ENCODE measurements at places on chromosomes 12 and 14. TPM values are rescaled to one million over a fixed set of nuclear protein-coding genes. Genes with fewer than 3 reads are reported as not detected.

GRCh38 chr12:52442600-52443061 is 8.5 kb upstream of the KRT75 start:
- DNase-seq = peak; percentile 98

DNA sequence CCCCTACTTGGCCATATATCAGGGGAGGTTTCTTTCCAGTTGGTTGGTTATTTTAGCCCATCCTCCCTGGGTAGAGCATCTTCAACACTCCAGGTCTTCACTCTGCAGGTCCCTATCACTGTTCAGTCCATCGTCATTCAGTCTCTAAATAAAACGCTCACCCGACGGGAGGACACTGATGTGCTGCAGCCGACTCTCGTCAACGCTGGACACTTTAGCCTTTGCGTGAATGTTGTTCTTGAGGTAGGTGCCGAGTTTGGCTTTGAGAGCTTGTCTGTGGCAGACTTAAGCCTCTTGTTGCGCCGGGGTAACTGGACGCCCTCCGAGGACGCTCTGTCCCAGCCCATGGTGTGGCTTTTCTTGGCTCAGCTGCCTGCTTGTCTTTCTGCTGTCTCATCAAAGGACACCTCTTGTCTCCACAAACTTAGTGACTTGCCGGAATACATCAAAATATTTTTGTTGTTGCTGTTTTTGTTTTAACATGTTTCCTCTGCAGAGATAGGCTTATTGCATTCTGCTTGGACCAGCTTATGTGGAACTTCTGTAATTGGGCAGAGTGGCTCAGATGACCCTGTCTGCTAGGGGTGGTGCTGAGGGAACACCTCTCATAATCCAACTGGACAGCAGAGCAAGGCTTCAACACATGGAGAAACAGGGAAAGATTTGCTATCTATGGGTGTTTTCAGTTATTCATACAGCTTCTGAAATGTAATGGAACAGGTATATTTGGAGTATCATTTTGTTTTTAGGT is 26.5 kb downstream of the TCTN1 start:
- DNase-seq = no peak

DNA sequence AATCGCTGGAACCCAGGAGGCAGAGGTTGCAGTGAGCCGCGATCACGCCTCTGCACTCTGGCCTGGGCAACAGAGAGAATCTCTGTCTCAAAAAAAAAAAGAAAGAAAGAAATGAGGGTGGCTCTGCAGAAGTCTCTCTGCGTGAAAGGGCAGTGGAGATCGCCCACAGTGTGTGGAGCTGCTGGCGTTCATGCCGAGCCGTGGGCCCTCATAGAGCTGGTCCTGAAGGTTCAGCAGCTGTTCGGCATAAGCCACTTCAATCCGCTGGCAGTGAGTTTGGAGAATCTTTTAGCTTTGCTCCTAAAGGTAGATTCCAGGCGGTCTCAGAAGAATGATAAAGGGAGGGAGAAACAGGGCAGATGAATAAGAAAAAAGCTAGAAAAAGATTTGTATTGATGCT is 36.7 kb upstream of the ATP2A2 start:
- no peak for DNase-seq

- no peak for DNase-seq
Observed at GRCh38 chr14:80313806-80314205, 102.5 kb upstream of the DIO2 start.

DNA sequence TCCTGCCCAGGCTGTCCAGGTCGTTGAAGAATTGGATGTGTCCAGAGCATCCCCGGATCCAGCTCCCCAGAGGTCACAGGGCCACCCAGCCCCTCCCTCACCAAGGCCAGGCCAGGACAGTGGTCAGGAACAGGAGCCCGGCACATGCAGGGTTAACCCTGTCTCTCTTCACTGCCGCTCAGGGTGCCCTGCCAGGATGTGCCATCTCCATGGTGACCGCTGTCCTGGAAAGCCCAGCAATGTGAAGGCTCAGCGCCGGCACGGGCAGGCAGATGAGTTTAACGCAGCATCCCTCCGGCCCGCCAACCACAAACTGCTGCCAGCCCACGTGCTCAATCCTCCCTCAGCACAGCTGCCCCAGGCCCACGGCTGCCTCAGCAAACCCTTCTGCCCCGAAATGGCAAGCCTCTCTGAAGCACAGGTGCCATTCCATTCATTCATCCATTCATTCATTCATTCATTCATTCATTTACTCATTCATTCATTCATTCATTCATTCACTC is 4.4 kb downstream of the TMEM179 start:
- peak; percentile 4 for DNase-seq

DNA sequence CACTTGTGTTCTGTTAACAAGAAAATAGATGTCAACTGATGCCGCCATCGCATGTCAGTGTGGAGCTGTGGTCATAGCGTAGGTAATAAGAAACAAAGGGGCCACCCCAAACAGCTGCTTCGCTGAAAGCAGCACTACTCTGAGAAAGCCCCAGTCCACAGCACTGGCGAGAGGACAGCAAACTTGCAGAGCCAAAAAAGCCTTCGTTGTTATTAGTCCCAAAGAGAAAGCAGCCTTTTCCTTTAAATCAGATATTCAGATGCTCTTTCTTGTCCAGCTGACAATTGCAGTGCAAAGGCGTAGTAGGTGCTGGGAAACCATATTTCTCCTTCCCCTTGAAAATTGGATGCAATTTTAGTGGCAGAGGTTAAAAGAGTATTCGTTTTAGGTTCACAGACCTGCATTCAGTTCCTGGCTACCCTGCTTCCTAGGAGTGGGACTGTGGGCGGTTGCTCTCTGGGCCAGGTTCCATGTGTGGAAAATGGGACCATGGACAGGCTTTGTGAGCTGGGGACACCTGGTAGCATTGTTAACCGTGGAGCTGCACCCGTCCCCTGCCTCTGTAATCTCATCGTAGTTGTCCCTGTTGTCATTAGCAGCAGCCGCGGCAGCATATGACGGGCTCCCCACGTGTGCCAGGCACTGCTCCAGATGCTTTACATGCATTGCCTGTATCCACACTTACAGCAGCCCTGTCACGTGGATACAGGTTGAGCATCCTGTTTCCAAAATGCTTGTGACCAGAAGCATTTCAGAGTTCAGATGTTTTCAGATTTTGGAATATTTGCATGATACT is 54.2 kb downstream of the ELK3 start:
- no peak for DNase-seq

DNA sequence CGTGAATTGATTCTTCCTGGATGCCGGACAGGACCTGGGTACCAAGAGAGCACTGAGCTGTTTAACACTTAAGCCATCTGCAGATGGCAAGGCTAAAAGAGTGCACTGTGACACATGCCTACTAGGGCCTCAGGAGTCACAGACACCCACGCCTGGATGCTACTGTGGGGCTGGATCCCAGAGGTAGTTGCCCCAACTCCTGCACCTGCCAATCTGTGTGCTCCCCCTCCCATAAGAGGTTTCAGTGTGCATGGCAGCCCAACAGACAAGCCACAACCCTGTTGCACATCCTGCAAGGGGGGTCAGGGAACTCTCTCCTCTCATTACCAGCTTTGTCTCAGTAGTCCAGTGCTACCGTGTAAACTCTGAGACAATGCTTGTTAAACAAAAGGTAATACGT is 169.0 kb downstream of the CEP128 start:
- DNase-seq = no peak

The HOTAIR gene
- total RNA-seq = 0.67 TPM

The LRP1-AS gene
- not detected for total RNA-seq

DNA sequence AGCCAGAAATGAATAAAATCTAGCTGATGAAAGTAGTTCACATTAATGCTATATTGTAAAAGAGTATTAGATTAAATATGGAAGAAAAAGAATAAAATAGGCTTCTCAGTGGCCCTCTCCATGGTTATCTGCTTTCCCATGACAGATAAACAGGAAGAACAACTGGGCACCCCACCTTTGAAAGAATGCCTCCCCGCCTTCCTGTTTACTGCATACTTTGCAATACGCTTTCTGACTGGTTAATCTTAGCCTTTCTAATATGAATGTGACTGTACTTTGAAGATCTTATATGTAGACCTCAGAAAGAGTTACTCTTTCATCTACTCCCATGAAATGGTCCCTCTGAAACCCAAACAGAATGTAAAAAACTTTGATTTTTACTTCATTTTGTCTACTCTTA is 34.1 kb upstream of the DAAM1 start:
- DNase-seq = no peak

The OAS1 gene
- total RNA-seq = 4.2 TPM

All from mammary epithelial cell (primary cell).